Naive thymus-derived CD4-positive, alpha-beta T cell (primary cell): ENCODE measurements at places on chromosomes 4 and X. TPM values are rescaled to one million over a fixed set of nuclear protein-coding genes. Genes with fewer than 3 reads are reported as not detected.

- DNase-seq: peak; percentile 8
Measured at GRCh38 chrX:136250191-136251040, 784 bp downstream of the MAP7D3 start.

DNA sequence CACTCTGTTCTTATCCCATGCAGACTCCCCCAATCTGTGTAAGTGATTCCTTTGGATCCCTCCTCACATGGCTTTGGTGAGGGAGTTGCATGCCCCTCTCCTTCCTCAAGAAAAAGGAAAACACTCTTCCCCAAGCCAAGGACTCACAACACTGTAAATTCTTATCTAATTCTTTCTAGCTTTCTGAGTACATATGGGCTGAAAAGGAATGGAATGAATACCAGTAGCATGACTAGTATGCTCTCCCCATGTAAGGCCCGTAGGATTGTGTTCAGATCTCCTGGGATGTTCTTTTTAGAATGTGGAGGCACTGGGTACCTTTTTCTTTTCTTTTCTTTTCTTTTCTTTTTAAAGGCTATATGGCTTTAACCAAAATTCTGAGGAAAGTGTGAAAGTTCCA is 17.0 kb upstream of the MAGED1 start:
- no peak for DNase-seq

DNA sequence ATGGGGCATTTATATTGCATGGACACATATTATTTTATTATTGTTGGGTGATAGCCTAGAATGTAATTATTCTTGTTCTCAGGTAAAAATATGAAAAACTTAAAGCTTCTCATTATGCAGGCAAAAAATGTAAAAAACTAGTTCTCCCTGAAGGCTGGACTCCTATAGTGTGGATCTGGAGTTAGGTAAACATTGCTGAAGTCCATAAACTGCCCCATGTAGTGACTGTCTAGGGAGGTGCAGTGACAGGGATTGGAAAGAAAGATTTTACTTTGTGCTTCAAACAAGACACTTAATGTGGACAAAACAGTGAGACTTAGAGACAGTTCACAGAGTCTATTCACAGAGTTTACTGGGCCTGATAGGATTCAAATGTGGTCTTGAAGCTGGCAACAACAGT is 17.0 kb downstream of the ADH6 start:
- DNase-seq: no peak

- DNase-seq: no peak
Measured at GRCh38 chrX:87160435-87161010, 357.1 kb upstream of the KLHL4 start.

- no peak for DNase-seq
Measured at GRCh38 chrX:153319295-153320046, 2.1 kb downstream of the PNMA6F start.

DNA sequence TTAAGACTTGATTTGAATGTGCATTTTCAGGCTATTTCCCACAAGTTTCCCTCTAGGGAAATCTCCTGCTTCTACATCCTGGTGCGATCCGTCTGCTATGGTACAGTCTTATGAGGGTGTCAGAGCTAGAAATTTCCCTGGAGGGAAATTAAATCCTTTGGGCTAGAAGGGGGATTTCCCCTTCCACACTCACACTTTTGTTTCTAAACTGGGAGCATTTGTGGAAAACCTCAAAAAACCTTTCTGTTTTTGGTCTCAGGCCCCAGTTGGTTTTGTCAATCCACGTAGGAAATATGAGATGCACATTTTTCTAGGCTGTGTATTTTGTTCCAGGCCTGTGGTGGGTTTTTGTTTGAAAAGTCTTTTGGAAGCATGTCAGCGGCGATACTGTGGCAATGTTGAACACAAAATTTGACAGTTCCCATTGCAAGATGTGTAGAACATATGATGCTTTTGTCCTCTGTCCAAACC is 17.8 kb downstream of the HMGB3 start:
- DNase-seq: no peak

DNA sequence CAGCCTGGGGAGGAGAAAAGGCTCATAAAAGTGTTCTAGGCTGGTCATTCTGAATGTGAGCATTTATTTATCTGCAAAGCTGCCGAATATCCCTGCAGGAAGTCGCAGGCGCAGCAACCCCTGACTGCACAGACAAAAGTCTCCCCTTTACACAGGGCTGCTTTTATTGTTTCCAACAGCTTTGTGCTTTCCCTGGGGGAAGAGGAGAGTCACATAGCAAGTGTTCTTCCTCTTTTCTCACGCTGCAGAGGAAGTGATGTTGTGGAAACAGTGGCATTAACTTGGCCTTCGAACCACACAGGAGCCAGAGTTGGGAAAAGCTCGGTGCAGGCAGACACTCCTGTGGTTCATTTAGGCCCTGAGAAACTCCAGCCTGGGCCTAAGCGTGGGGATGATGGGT is 81.5 kb upstream of the BCOR start:
- DNase-seq: no peak

DNA sequence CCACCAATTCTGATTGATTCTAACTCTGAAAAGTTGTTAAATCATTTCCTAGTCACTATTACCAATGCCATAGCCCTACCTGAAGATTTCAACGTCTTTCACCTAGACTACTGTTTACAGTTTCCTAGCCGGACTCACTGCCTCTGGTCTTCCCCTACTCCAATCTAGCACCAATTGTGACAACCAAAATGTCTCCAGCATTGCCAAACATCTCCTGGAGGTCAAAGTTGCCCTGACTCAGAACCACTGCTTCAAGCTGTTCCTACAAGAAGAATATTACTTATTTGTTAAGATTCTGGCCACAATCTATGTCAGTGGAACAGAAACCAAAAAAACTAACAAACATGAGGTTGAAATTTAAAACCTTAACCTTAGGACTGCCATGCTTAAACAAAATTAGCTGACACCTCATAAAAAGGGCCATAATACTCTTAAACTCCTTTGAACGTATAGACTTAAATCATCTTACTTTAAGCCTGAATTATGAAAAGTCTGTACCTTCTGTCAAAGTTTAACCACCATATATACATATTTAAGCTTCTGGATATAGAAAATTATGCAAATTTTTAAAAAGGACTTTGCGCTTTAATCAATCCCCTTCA is 2.1 kb downstream of the PDS5A start:
- no peak for DNase-seq

ERAS gene
- not detected for polyA plus RNA-seq

DNA sequence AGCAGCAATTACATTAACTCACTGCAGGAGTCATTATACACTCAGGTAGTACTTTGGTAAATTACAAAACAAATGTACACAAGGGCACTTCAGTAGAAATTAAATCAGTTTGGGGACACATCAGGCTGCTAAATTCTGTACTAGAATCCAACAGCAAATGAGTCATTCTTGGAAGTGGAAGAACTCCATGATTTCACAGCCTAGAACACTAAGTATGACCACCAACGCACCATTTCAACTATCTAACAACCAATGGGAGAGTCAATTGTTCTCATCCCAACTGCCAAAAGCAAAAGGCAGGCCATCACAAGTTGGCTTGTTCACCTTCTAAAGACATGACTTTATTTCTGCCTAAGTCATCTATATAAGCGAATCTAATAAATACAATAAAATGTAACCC is 26.6 kb downstream of the PPM1K start:
- no peak for DNase-seq

- DNase-seq: no peak
Measured at GRCh38 chr4:174763454-174764104, 65.5 kb downstream of the GLRA3 start.

KIAA1210 gene
- not detected for polyA plus RNA-seq
